Mesothelial cell of epicardium (in vitro differentiated cells): ENCODE measurements at places on chromosomes 11 and 22. TPM values are rescaled to one million over a fixed set of nuclear protein-coding genes. Genes with fewer than 3 reads are reported as not detected.

DNA sequence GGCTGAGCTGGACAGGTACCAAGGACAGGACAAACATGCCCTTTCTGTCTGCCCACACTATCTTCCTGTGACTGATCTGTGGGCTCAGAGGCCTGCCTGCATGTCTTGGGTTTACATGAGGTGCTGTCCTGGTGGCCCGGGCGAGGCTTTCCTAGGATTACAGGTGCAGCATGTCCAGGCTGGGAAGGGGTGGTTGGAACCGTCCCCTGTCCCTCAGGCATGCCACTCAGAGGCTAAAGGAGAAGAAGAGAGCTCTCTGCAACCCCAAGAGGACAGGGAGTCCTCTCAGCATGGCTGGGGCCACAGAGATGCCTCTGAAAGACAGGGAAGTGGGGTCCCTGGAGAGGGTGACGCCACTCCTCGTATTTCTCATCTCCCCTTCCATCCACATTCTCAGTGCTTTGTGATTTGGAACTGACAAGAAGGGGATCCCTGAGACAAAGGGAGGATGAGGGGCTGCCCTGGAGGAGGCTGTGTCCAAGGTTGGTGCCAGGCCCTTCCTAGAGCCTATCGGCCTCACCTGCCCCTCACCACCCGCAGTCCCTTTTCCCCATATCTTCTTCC is 64.6 kb upstream of the LMO1 start:
- H3K4me1 ChIP-seq = peaks cover 19% of the 10 kb centered on the region
- H3K27ac ChIP-seq = no peak overlapping the region
- peaks cover 26% of the 10 kb centered on the region for H3K27me3 ChIP-seq

DNA sequence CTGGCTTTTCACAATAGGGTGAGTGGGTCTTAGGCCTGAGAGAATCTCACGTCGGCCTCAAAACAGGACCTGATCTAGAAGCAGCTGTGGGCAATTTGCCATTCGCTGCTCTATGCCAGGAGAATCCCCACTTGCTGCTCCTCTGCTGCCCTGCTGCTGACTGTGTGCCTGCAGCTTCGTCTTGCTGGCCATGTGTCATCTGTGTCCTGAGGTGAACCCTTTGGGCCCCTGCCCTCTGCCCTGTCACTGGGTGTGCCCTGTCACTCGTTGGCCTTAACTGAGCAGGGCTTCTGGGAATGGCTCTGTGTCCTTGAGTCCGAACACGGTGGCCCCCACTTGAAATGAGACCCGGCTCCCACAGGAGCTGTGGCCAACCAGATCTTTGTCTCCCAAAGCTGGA is 6.2 kb downstream of the NAA40 start:
- peaks cover 16% of the 10 kb centered on the region for H3K4me1 ChIP-seq
- no peaks in the 10 kb centered on the region for H3K27me3 ChIP-seq
- DNase-seq = no peak
- H3K4me3 ChIP-seq = no peak overlapping the region
- H3K36me3 ChIP-seq = peaks cover 3% of the 10 kb centered on the region

GRCh38 chr22:37330200-37331033 is 48.1 kb downstream of the CYTH4 start:
- H3K4me1 ChIP-seq = peaks cover 10% of the 10 kb centered on the region
- no peak overlapping the region for H3K4me3 ChIP-seq
- peaks cover 95% of the 10 kb centered on the region for H3K27me3 ChIP-seq
- H3K27ac ChIP-seq = no peak overlapping the region
- DNase-seq = peak; percentile 66

GRCh38 chr11:128892866-128893565 is 1.9 kb downstream of the KCNJ5 start:
- H3K27ac ChIP-seq = no peak overlapping the region
- H3K4me3 ChIP-seq = no peak overlapping the region
- DNase-seq = no peak
- H3K4me1 ChIP-seq = peaks cover 31% of the 10 kb centered on the region
- peaks cover 40% of the 10 kb centered on the region for H3K27me3 ChIP-seq
- H3K36me3 ChIP-seq = no peaks in the 10 kb centered on the region

GRCh38 chr11:43557553-43558110 is 122.9 kb upstream of the HSD17B12 start:
- peaks cover 29% of the 10 kb centered on the region for H3K4me1 ChIP-seq
- DNase-seq = no peak
- H3K4me3 ChIP-seq = peak overlapping the region; percentile 50
- no peaks in the 10 kb centered on the region for H3K36me3 ChIP-seq
- H3K27me3 ChIP-seq = peaks cover 90% of the 10 kb centered on the region
- peak overlapping the region; percentile 11 for H3K27ac ChIP-seq

DNA sequence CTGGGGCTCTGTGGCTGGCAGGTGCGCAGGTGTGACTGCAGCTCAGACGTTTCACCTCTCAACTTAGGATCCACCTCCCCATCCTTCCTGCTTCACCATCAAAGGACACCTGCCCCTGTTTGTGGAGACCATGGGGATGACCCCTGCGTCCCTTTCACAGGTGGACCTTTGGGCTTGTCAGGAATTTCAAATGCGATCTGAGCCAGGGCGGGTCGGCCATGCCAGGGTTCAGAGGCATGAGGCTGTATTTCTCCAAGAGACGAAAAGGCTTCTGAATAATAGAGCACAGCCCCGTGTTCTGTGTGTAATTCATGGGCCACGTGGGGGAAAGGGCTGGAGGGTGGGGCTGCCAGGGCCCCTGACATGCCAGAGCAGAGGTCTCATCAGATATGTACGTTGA is 668.0 kb downstream of the BRD1 start:
- H3K27me3 ChIP-seq = peaks cover 33% of the 10 kb centered on the region
- no peak overlapping the region for H3K4me3 ChIP-seq
- no peaks in the 10 kb centered on the region for H3K36me3 ChIP-seq
- no peak for DNase-seq

DNA sequence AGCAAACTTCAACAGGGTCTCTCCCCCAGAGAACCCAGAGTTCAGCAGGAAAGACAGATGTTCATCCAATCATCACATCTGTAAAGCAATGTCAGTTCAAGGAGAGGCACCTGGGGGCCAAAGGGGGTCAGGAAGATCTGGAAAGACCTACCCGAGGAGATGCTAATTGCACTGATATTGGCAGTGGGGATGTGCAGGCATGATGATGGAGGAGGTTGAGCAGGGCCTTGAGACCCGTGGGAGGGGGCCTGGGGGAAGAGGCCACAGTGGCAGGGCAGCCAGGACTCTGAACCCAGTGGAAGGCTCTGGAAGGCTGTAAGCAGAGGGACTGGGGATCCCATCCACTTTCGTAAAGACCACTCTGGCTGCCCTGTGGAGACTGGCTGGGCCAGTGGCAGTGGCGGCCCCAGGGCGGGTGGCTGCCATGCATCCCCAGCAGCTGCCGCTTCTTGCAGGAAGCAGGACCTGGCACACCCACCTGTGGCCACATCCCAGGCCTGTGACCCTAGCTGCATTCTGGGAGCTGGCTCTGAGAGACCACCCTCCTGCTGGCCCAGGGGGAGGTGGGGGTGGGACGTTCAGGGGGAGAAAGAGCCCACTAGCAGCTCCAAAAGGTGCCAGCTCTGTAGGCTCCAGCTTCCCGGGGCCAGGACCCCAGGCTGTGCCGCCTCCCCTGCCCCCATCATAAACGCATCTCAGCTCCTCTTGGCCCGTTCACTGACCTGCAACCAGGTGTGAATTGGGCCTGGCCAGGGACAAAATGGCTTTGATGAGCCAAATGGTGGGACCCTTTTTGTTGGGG is 59.9 kb upstream of the FGF3 start:
- peaks cover 4% of the 10 kb centered on the region for H3K4me1 ChIP-seq
- H3K27me3 ChIP-seq = peaks cover 5% of the 10 kb centered on the region
- no peaks in the 10 kb centered on the region for H3K36me3 ChIP-seq
- DNase-seq = no peak
- H3K4me3 ChIP-seq = no peak overlapping the region

DNA sequence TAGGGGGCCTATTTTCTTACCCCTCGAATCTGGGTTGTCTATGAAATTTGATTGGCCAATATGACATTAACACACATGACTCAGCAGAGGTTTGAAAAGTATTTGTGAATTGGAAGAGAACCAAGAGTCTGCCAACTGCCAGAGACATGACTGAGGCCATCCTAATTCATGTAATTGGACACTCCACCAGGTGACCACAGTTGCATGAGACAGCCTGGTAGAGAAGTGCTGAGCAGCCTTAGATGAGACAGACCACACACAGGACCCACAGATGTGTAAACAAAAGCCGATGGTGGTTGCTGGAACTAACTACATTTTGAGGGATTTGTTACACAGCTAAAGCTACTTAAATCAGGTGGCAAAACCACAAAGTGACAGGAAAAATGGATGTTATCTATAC is 855 bp upstream of the MS4A5 start:
- no peak overlapping the region for H3K4me3 ChIP-seq
- no peak overlapping the region for H3K27ac ChIP-seq
- no peaks in the 10 kb centered on the region for H3K36me3 ChIP-seq

DNA sequence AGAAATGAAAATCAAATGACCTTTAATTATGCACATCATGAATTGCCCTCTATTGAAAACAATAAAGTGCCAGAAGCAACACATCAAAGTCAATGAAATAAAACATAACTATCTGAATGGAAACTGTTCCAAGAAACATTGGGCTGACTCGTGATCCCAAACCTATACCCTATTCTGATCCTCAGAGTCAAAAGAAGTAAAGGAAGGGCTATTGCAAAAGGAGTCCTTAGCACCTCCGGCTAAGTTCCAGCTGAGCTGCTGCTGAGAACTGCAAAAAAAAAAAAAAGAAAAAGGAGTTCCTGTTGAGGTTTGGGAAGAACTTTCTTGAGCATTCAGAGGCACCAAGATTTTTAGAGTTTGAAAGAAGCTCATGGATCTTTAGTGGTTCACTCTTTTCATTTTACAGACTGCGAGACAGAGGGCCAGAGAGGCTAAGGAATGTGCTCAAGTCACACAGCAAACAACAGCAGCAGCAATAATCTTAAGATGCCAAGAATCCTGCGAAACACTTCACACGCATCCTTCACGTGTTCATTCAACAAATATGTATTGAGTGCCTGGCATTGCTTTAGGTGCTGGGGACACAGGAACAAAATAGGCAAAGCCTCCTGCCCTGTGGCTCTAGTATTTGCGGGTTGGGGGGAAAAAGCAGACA is 841 bp upstream of the TMPRSS13 start:
- H3K36me3 ChIP-seq = no peaks in the 10 kb centered on the region
- peaks cover 57% of the 10 kb centered on the region for H3K4me1 ChIP-seq
- H3K4me3 ChIP-seq = peak overlapping the region; percentile 27
- peak overlapping the region; percentile 85 for H3K27ac ChIP-seq
- H3K27me3 ChIP-seq = no peaks in the 10 kb centered on the region

DNA sequence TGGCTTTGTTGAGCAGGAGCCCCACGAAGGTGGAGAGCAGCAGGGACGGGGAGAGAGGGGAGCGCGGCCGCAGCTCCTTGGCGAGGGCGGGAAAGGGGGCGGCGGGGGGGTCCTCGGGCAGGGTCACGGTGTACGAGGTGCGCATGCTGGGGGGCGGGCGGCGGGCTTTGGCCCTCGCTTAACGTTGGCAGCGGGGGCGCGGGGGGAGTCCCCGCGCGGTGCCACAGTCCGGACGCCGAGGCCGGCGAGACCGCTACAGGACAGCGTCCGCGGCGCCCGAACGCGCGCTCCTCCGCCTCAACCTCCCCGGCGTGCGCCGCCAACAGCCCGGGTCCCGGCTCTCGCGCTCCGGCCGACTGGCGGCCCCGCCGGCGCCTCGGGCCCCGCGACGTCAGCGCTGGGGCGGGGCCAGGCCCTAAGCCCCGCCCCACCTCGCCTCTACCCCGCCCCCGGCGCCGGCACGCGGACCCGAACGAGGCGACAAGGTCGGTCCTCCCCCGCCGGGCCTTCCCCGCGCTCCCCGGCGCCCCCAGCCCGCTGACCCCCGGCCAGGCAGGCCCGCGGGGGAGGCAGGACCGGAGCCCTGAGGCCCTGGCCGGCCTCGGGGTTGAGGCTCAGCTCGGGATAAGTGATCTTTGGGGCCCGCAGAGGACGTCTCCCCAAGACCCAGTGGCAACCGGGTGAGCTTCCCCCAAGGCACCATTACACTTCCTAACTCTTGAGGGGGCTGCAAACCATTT is 17.5 kb downstream of the USP2 start:
- H3K4me3 ChIP-seq = peak overlapping the region; percentile 70
- peaks cover 4% of the 10 kb centered on the region for H3K36me3 ChIP-seq
- H3K27ac ChIP-seq = no peak overlapping the region
- H3K27me3 ChIP-seq = no peaks in the 10 kb centered on the region
- peak; percentile 69 for DNase-seq

GRCh38 chr11:98564881-98565280 is 455.9 kb upstream of the CNTN5 start:
- no peak for DNase-seq
- no peaks in the 10 kb centered on the region for H3K27me3 ChIP-seq
- H3K4me3 ChIP-seq = no peak overlapping the region
- no peaks in the 10 kb centered on the region for H3K36me3 ChIP-seq
- peaks cover 15% of the 10 kb centered on the region for H3K4me1 ChIP-seq

- no peak overlapping the region for H3K27ac ChIP-seq
- H3K4me3 ChIP-seq = no peak overlapping the region
- H3K27me3 ChIP-seq = no peaks in the 10 kb centered on the region
- DNase-seq = no peak
- peaks cover 8% of the 10 kb centered on the region for H3K4me1 ChIP-seq
These were observed 29.9 kb upstream of the MTCH2 start for GRCh38 chr11:47672283-47672730.

DNA sequence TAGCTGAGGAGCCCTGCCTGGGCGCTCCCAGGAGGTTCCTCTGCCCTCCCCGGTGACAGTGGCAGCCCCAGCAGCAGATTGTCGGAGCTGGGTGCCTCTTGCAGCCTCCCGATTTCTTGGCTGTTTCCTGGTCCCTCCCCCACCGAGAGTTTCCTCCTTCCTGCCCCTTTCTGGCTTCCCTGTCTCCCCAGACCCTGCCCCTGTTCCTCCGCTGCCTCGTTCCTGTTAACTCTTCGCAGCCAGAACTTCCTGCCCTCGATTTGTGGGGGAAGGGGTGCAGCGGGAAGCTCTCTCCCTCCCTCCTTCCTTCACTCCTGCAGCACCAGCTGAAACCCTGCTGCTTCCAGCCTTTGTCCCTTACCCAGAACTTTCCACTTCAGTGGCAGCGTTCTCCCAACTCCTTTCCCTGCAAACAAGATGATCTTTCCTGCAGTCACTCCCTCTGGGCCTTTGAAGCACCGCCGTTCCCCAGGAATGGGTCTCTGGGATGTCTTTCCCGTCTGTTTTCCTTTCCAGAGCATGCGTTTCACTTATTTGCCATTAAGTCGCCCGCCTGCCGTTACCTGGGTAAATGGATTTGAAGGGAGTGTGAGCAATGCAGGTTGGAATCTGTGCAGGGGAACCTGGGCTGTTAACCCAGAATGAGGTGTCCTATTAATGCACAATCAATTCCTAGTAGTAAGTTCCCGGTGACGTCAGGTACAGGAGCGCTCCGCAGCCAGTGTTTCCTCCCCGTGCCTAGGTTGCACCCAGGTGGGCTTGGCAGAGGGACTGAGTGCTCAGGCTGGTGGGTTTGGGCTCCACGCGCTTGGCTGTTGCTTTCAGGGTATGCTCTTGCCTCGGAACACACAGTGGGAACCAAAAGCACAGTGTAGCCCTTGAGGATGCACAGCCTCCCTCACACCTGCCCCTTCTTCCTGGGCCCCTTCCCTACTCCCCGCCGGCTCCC is 4.3 kb downstream of the GRK2 start:
- peak overlapping the region; percentile 48 for H3K4me3 ChIP-seq
- no peaks in the 10 kb centered on the region for H3K27me3 ChIP-seq
- DNase-seq = no peak
- no peaks in the 10 kb centered on the region for H3K36me3 ChIP-seq
- peaks cover 36% of the 10 kb centered on the region for H3K4me1 ChIP-seq

OMP gene
- 0.80 to 1.5 TPM (median 1.4 TPM) in 3 replicates for total RNA-seq

SLC22A8 gene
- total RNA-seq = not detected in 3 replicates

NXF1 gene
- 108 to 111 TPM (median 110 TPM) in 3 replicates for total RNA-seq

GGT1 gene
- 16.1 to 18.2 TPM (median 17.5 TPM) in 3 replicates for total RNA-seq

GNAZ gene
- 5.8 to 6.5 TPM (median 6.0 TPM) in 3 replicates for total RNA-seq

PGA5 gene
- total RNA-seq = not detected in 3 replicates

C11orf21 gene
- 0.25 to 0.29 TPM (median 0.27 TPM) in 3 replicates for total RNA-seq

CATSPERZ gene
- 0.47 TPM in 1 of 3 replicates, not detected in the others for total RNA-seq

RAG2 gene
- not detected in 3 replicates for total RNA-seq
